Thoracic aorta (tissue), 2 donors: ENCODE measurements at places on chromosomes 16 and 17. TPM values are rescaled to one million over a fixed set of nuclear protein-coding genes. Genes with fewer than 3 reads are reported as not detected.

Gene TVP23C
- 27.1 TPM for total RNA-seq

Gene PCYT2
- total RNA-seq: 13.6 TPM

Gene STX8
- 93.9 TPM for total RNA-seq

Gene SCARF1
- total RNA-seq: 17.6 TPM

DNA sequence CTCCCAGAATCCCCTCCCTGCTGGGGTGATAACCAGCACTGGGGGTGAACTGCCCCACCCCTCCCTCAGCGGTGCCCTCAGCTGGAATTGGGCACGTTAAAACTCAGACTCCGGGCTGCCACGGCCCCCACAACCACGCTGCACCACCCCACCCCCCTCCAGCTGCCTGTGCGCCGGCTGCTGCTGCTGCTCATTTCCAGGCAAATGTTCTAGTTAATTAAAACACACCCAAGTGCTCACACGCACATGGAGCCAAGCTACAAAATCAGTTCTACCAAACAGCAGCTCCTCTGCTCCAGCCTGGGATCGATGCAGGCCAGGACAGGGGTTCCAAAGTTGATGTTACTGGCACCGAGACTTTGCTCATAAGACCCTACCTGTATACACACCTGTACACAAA is 180.5 kb downstream of the ZNF423 start:
- no peaks in the 10 kb centered on the region for H3K4me1 ChIP-seq
- no peak overlapping the region for H3K27ac ChIP-seq
- DNase-seq: no peak
- H3K36me3 ChIP-seq: no peaks in the 10 kb centered on the region
- no peaks in the 10 kb centered on the region for H3K27me3 ChIP-seq
- H3K4me3 ChIP-seq: no peak overlapping the region

DNA sequence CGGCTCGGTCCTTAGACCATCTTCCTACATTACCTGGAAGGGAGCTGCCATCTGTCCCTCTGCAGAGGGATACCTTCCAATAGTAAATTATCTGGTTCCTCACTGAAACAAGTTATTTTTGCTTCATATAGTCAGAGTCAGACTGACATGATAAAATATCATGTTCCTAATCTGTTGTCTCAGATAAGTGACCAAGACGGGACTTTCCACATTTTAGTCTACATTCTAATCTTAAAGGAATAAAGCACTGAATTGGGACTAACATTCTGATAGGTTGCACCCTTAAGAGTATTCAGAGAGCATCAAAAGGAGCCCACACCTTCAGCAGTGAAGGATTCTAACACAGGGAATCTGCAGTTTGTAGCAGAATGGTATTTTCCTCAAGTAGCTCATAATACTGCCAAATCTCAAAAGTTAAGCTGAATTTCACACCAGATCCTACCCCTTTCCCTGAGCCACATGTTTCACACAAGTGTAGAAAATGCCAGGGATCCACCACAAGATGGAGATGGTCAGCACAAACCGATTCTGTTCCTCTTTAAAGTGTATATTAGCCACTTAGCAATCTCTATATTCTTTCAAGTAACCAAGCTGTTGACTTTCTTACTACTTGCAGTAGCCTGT is 13.4 kb downstream of the GINS2 start:
- H3K36me3 ChIP-seq: peaks cover 24% of the 10 kb centered on the region
- H3K27me3 ChIP-seq: no peaks in the 10 kb centered on the region
- no peak overlapping the region for H3K27ac ChIP-seq
- DNase-seq: no peak
- H3K4me3 ChIP-seq: no peak overlapping the region
- H3K4me1 ChIP-seq: no peaks in the 10 kb centered on the region

- H3K36me3 ChIP-seq: no peaks in the 10 kb centered on the region
- H3K27me3 ChIP-seq: no peaks in the 10 kb centered on the region
- no peak overlapping the region for H3K4me3 ChIP-seq
- no peak for DNase-seq
- no peak overlapping the region for H3K27ac ChIP-seq
Observed at GRCh38 chr16:35431829-35432663, 1972.6 kb downstream of the TP53TG3F start.

DNA sequence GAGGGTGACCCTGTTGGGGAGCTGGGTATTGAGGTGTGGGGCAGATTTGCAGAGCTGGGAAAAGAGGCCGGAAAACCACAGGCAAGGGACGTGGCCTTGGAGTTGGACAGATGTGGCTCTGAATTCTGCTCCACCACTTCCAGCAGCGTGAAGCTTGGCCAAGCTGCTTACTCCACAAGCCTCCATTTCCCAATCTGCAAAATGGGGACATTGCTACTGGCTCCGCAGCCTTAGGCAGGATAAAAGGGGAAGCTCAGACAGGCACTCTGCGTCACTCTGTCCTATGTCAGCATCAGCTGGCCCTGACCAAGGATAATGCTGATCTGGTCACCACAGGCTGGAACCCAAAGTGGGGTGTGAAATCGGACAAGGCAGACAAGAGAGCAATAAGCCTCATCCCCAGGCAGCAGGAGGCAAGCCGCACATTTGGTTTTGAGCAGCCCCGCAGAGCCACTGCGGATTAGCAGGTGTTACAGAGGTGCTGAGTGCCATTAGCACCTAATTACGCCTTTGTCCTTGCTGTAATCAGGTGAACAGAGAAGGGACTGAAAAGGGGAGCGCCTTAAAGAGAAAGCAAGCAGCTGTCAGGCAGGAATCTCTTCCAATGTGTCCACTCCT is 54.8 kb downstream of the SDK2 start:
- H3K27ac ChIP-seq: no peak overlapping the region
- no peaks in the 10 kb centered on the region for H3K4me1 ChIP-seq
- no peaks in the 10 kb centered on the region for H3K27me3 ChIP-seq
- H3K36me3 ChIP-seq: no peaks in the 10 kb centered on the region
- no peak for DNase-seq

GRCh38 chr16:24054741-24055491 is 201.2 kb upstream of the CACNG3 start:
- H3K27ac ChIP-seq: no peak overlapping the region
- no peak for DNase-seq
- no peaks in the 10 kb centered on the region for H3K36me3 ChIP-seq
- H3K27me3 ChIP-seq: no peaks in the 10 kb centered on the region
- no peak overlapping the region for H3K4me3 ChIP-seq

DNA sequence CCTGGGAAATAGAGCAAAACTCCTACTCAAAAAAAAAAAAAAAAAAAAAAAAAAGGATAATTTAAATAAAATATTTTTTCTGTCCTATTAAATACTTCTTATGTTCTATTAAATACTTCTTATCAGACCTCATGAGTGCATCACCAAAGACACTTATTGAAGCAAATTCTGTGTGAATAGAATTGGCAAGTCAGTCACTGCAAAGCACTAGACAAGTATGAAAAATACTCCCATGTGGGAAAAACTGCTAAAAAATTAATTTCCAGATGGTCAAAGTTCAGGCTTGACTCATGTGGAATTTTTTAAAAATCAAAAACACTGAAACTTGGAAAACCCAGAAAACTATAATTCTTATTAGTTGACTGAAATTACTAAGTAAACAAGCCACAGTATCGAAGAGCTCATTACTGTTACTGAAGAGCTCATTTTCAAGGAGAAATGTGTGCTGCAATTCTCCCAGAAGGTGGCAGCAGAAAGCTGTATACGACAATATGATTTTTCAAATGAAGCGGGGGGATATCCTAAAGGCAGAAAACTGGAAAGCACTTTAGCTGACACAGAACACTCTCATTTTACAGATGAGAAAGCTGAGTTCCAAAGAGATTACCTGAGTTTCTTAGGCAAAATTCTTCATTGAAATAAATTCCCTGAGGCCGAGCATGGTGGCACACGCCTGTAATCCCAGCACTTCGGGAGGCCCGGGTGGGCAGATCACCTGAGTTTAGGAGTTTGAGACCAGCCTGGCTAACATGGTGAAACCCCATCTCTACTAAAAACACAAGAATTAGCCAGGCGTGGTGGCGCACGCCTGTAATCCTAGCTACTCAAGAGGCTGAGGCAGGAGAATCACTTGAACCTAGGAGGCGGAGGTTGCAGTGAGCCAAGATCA is 15.9 kb upstream of the FBXO47 start:
- no peak for DNase-seq
- H3K36me3 ChIP-seq: no peaks in the 10 kb centered on the region
- no peak overlapping the region for H3K4me3 ChIP-seq
- H3K4me1 ChIP-seq: no peaks in the 10 kb centered on the region
- no peak overlapping the region for H3K27ac ChIP-seq

DNA sequence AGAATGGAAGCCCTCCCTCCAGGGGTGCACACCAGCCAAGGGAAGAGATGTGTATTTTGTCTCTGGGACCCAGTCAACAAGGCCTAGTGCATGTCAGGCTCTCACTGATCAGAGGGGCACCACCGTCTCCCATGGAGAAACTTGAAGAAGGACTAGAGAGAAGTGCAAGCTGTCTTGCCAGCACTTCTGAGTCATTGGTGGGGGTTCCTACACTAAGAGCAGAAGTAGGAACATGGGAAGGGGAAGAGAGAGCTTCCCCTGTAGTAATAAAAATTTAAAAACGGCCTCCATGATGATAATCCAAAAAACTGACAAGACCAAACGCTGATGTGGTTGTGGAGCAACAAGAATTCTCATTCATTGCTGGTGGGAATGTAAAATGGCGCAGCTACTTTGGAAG is 46.3 kb downstream of the DYNLRB2 start:
- no peaks in the 10 kb centered on the region for H3K4me1 ChIP-seq
- no peak overlapping the region for H3K4me3 ChIP-seq
- DNase-seq: no peak
- H3K36me3 ChIP-seq: no peaks in the 10 kb centered on the region
- H3K27ac ChIP-seq: no peak overlapping the region

GRCh38 chr16:2531371-2531695 is at the start of gene CEMP1:
Gene CEMP1, minus strand, starts transcription at chr16:2531408. Its CDS starts 335 bp downstream, at chr16:2531073.
- H3K36me3 ChIP-seq: peaks cover 24% of the 10 kb centered on the region
- no peaks in the 10 kb centered on the region for H3K27me3 ChIP-seq
- no peak for DNase-seq
- H3K4me1 ChIP-seq: peaks cover 6% of the 10 kb centered on the region
- peak within 1 kb of the TSS; percentile 83 for H3K4me3 ChIP-seq

DNA sequence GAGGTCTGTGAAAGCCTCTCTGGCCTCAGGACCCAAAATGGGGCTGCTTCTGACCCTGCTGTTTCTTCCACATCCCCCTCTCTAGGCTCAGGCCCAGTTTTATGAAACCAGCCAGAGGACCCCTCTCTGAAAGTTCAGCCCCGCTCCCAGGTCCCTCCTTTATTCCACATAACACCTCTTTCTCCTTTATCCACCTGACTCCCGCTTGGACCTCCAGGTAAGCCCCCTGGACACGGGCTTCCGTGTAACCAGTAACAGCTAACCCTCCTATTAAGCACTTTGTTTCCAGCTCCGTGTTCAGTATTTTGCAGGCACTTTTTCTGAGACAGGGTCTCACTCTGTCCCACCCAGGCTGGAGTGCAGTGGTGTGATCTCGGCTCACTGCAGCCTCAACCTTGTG is 37.4 kb downstream of the PSME3IP1 start:
- no peaks in the 10 kb centered on the region for H3K4me1 ChIP-seq
- H3K27me3 ChIP-seq: no peaks in the 10 kb centered on the region
- no peak overlapping the region for H3K27ac ChIP-seq
- DNase-seq: no peak

GRCh38 chr16:76879420-76879819 is 311.6 kb upstream of the MON1B start:
- H3K27ac ChIP-seq: no peak overlapping the region
- no peaks in the 10 kb centered on the region for H3K27me3 ChIP-seq
- no peak for DNase-seq
- H3K4me3 ChIP-seq: no peak overlapping the region
- no peaks in the 10 kb centered on the region for H3K36me3 ChIP-seq

DNA sequence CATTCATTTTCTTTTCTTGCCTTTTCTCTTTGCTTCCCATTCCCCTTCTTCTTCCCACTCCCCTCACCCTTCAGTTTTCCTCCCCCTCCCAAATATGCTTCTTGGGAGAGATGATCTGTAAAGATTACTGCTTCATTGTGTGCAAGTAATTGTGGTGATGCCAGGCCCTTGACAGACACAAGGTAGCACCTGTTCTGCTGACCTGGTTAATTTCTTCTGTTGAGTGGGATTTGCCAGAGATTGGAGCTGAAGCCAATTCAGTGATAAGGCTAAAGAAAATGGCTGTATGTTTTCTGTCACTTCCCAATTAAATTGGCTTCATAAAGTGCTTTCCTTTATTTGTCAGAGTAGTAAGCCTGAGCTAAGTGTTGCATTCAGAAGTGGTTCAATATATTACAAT is 44.5 kb downstream of the AATF start:
- peaks cover 28% of the 10 kb centered on the region for H3K36me3 ChIP-seq
- no peak overlapping the region for H3K27ac ChIP-seq
- no peak for DNase-seq
- no peaks in the 10 kb centered on the region for H3K27me3 ChIP-seq
- H3K4me1 ChIP-seq: no peaks in the 10 kb centered on the region

DNA sequence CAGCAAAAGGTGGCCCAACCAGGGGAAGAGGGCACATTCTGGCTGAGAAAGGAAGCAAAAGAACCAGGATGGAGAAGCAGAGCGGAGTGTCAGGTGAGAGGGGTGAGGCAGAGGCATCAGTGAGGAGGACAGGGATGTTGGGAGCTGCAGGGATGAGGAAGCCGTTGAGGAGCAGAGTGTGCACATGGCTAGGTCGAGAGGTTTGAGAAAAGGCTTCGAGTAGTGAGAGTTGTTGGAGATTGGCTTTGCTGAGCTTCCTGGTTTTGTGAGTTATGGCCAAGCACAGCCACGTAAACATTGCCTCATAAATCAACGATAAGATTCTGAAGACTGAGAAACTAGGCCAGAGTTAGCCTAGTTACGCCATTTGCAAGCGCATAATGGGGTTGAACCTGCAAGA is 26.9 kb downstream of the DNAH2 start:
- no peak overlapping the region for H3K27ac ChIP-seq
- no peaks in the 10 kb centered on the region for H3K36me3 ChIP-seq
- DNase-seq: no peak

GRCh38 chr16:57534881-57535658 is 1.3 kb downstream of the CCDC102A start:
- peak overlapping the region; percentile 70 for H3K27ac ChIP-seq
- DNase-seq: no peak
- H3K27me3 ChIP-seq: no peaks in the 10 kb centered on the region
- H3K4me3 ChIP-seq: peak overlapping the region; percentile 99
- H3K36me3 ChIP-seq: no peaks in the 10 kb centered on the region

DNA sequence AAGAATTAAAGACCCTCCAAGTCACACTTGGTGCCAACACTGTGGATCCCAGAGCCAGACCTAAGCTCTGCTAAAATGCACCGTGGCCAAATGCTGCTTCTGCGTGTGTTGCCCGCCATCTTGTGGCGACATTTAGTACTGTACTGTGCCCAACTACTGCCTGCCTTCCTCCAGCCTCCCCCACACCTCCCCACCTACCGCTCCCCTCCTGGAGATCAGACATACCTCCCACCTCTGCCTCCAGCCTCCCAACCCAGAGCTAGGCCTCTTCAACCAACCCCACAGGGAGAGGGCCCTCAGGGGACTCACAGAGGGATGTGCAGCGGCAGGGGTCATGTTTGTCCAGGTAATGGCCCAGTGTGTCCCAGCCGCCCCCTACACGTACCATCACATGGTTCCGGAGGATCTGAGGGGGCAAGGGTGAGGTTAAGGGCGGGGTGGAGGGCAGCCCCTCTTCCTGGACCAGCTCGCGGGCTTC is 5.5 kb downstream of the GAS2L2 start:
- no peak overlapping the region for H3K4me3 ChIP-seq
- peak; percentile 43 for DNase-seq
- H3K27ac ChIP-seq: no peak overlapping the region
- peaks cover 6% of the 10 kb centered on the region for H3K27me3 ChIP-seq
- no peaks in the 10 kb centered on the region for H3K4me1 ChIP-seq

GRCh38 chr16:9081843-9082242 is 9.6 kb upstream of the HAPSTR1 start:
- H3K4me3 ChIP-seq: no peak overlapping the region
- no peaks in the 10 kb centered on the region for H3K36me3 ChIP-seq
- H3K4me1 ChIP-seq: no peaks in the 10 kb centered on the region

- H3K36me3 ChIP-seq: no peaks in the 10 kb centered on the region
- no peak overlapping the region for H3K4me3 ChIP-seq
- no peaks in the 10 kb centered on the region for H3K27me3 ChIP-seq
- H3K4me1 ChIP-seq: no peaks in the 10 kb centered on the region
- DNase-seq: no peak
Observed at GRCh38 chr17:71986886-71987285, 133.9 kb upstream of the SOX9 start.
